ENCODE measurements at places on chromosomes 2 and 18.
A peak's percentile ranks its signal among the peaks of the same experiment; 100 is the strongest.

GRCh38 chr2:171726847-171727450, 39.7 kb downstream of the DYNC1I2 start:
- DNase-seq, result no peak

- no peak for DNase-seq
Observed at GRCh38 chr2:204657024-204657423, 111.7 kb downstream of the PARD3B start.

- peak; percentile 33 for DNase-seq
Observed at GRCh38 chr2:207395535-207396251, 134.1 kb upstream of the CREB1 start.

DNA sequence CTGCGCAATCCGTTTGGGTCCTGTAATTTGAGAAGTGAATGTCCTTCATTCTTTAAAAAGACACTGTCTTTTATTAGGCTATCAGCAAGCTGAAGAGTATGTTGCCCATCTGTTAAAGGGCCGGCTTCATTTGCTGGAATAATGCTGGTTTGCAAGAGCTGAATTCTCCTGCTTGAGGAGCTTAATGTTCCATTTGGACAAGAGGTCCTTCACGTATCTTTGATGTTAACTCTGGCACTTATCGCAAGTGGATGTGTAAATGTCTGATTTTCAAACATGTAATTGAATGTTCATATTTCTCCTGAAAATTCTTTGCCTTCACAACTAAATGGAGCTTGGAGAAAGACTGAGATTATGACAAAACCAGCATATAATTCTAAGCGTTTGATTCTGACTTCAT, 280.8 kb upstream of the NRP2 start:
- no peak for DNase-seq

- DNase-seq, result no peak
Observed at GRCh38 chr2:235726554-235726953, 232.7 kb downstream of the AGAP1 start.

GRCh38 chr18:44876024-44876423, 195.3 kb downstream of the SETBP1 start:
- DNase-seq, result no peak

GRCh38 chr2:239380831-239381708, 19.8 kb downstream of the HDAC4 start:
- no peak for DNase-seq

DNA sequence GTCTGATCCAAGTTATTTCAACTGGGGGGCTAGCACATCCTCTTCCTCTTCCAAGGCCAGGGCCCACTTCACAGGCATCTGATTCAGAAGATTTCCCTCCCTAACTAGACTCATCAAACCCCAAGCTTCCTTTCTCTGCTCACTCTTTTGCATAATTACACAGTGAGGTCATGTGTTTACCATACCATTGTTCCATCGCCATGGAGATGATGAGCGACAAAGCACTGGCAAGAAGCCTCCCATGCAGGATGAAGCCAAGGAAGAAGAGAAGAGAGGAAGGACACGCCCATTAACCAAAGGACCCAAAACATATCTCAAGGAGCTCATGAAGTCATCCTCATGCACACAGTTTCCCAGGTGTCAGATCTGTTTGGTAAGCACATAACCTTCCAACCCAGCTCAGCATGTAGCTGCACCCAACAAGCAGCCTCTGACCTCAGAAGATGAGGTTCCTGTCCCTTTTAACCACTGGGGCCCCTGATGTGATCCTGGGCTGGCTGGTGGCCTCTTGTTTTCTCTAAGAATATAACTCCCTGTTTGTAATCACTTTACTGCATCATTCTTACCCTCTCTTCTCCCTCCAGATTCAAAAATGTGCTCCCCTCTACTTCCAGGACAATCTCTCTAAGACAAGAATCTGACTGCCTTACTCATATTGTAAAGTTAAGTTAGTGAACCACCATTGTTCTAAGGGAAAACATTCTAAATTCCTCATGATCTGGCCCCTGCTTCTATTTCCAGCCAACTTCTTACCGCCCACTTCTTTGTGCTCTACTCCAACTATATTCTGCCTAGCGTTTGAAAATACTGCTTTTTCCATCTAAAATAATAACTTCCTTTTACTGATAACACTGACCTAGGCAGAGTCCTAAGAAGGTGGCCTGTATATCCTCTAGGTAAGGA, 190.1 kb downstream of the TTC32 start:
- DNase-seq, result peak; percentile 94

DNA sequence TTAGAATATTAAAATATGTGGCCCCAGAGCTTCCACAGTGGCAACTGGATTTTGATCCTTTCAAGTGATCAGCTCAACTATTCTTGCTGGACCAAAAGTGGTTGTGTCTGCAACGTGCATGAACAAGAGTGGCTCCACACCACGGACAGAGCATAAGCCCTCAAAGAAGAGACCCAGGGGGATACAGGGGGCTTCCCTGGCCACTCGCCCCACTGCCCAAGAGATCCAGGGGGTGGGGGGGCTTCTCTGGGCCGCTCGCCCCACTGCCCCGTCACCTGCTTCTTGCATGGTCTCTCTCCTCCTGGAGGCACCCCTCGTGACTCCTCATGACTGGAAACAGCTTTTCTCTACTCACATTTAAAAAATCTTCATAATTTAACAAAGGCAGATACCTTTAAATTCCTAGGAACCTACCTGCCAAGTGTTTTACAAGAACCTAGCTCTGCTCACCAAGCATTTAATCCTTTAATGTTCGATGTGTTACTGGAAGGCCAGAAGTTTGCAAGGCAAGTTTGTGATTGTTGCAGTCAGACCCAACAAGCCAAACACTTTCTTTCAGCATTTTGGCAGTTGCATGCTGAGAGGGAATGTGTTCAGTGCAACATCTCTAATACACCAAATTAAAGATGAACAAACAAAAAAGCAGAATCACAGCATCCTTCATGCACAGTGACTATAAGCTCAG, 174.3 kb downstream of the BCL2 start:
- no peak for DNase-seq

GRCh38 chr2:210309548-210310233, 5.3 kb downstream of the MYL1 start:
- no peak for DNase-seq

- no peak for DNase-seq
Observed at GRCh38 chr2:239819974-239820555, 205.1 kb downstream of the NDUFA10 start.

GRCh38 chr2:137942833-137943677, 21.2 kb upstream of the HNMT start:
- no peak for DNase-seq

Data from amniotic epithelial cell (primary cell).